ENCODE measurements at places on chromosomes 5 and 9.

DNA sequence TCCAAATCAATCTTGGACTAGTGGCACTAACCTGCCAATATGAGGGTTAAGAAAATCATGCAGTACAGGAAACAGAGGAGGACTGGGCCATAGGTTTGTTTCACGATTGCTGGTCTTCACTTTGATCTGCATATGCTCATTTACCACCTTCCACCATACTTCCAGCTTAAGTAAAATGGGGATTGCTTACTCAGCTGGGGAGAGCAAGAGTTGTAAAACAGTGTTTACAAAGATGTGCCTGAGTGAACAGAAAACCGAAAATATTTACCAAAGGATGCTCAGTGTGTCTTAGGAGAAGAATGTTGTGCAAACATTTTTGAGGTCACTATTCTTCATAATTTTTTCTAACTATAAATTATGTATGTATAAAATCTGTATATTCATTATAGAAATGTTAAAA, 65.1 kb upstream of the DNAH5 start:
- DNase-seq = no peak

DNA sequence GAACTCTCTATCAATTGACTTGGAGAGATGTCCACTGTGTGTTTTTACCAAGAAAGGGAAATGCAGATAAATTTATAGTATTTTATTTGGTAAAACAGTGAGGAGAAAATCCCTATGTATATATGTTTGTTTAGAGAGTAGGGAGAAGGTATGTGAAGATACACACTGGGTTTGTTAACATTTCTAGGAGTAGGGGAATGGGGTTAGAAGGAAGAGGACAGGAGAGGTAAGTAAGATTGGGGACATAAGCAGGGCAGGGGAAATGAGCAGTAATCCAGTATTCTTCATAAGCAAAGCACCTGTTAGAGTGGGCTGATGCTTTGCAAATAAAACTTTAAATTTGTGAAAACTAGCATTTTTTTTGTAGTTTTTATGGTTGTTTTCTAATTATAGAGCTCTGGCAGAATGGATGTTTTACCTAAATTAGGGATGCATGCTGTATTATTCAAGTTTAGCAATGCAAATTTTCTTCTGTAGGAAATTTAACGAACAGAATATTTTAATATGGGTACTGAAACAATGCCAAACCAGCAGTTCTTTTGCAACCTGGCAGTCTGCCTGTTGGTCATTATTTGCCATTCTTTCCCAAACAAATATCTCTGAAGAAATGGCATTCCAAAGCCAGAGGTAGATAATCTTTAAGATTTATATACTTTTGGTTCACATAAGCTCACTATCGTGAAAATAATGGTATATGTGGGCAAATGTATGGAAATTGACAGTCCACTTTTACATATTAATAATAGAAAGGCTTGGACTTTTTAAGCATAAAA, 19.4 kb upstream of the DCP2 start:
- DNase-seq = no peak

DNA sequence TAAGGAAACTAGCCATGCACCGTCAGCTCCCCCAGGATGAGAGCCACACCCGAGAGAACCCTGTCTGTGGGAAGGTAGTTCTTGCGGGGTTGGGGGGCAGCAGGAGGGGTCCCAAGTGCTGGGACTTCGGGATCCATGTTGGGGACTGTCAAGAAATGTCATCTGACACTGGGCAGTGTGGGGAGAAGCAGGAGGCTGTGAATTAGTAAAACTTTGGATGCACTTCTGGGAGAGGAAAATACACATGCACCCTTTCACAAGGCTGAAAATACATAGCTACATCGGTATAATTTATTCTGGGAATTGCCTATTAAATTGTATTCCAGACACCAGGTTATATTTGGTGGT, 109.6 kb upstream of the RPS23 start:
- no peak for DNase-seq

DNA sequence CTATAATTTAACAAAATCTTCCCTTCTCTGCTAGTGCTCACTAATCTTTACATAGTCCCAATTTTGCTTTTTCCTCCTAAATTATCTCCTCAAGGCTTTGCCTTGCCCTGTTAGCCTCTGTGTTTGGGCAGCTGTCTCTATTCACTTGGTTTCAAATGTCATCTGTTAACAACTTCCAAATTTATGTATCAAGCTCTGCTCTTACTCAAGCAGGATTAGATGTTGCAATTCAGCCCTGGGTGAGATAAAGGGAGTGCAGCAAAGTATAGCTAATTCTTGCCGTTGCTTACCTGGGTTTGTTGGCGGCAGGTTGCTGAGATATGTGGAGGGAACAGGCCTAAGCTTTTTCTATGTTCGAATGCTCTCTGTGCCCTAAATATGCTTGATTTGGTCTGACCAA, 483.8 kb downstream of the DMAC1 start:
- DNase-seq = no peak

GRCh38 chr5:139901251-139901575, 105.6 kb downstream of the PSD2 start:
- DNase-seq = no peak

DNA sequence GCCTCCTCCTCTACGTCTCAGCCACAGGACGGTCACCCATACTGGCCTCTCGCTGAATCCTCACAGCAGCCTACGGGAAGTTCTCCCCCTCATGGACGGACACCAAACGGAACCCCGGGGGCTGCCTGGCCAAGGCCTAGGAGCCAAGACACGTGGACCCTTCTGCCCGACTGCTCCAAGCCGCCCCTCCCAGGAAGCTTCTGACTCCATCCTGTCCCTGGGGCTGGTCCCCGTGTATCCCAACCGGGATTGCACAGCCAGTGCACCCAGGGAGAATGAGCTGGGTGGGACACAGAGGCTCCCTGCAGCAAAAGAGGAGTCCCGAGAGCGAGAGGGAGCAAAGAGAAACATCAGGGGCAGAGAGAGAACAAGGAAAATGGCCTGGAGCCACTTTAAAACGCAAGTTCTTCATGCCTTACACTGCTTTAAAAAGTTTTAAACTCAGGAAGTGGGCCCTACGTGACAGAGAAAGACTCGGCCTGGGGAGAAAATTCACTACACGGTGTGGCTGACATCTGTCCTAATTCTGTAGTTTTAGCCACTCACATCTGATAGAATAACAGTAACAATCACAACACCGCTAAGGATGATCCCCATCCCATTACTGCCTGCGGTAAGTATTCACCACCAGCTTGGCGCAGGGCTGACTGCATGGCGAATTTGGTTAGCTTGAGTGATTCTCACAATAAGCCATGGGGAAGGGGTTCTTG, 3.0 kb downstream of the FAM78A start:
- DNase-seq = no peak
